ENCODE measurements at places on chromosomes 11 and 22. TPM values are rescaled to one million over a fixed set of nuclear protein-coding genes. Genes with fewer than 3 reads are reported as not detected.

DDTL gene
- 4.1 TPM for total RNA-seq

LGALS12 gene
- total RNA-seq = not detected

- peak; percentile 93 for DNase-seq
Observed at GRCh38 chr11:88337181-88337986, at the start of gene CTSC. TSS of gene CTSC (minus strand) at chr11:88337736. CDS start at chr11:88337672, 64 bp downstream.

- peak; percentile 90 for DNase-seq
Observed at GRCh38 chr22:37229012-37229804, 14.9 kb downstream of the RAC2 start.

GRCh38 chr22:27685970-27686369 lies 115.6 kb downstream of the MN1 start:
- DNase-seq = no peak

DNA sequence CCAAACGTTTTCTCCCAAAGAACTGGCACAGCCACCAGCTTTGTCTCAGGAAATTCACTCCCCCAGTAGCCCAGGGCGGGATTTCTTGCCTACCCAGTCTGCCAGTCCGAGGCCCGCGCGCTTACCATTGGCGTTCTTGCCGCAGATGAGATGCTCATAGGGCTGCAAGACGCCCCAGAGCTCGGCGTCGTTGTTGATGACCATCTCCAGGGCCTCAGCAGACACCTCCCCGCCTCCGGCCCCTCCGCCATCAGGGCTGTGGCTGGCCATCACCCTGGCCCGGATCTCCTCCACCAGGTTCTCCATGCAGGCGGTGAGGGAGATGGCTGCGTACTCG lies 1.3 kb downstream of the ABTB2 start:
- peak; percentile 68 for DNase-seq

- peak; percentile 25 for DNase-seq
Observed at GRCh38 chr22:42202669-42203068, 67.8 kb downstream of the TCF20 start.

DNA sequence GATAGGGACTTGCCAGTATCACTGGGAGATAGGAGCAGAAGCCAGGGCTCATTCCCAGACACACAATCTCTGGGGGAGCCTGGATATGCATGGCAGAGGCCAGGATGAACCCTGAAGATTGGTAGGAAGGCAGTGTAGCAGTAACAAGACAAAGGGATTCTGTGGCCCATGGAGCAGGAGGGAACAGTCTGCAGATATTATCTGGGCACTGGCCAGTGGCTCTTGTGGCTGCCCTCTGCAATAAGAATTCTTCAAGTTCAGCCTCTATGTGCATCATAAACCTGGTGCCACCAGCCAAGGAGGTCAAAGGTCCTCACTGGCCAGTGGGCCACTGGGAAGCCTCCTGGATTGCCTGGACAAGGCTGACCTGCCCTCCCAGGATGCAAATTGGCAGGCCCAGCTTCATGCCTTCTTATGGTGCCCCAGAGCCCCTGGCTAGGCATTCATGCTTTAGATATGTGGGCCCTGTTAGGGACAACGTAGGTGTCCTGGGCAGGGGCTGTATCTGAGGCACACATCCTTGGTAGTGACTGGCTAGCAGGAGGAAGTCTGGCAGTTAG lies 29.2 kb downstream of the KCNQ1OT1 start:
- no peak for DNase-seq

- no peak for DNase-seq
Observed at GRCh38 chr22:38845004-38845740, 1.3 kb upstream of the NPTXR start.

DNA sequence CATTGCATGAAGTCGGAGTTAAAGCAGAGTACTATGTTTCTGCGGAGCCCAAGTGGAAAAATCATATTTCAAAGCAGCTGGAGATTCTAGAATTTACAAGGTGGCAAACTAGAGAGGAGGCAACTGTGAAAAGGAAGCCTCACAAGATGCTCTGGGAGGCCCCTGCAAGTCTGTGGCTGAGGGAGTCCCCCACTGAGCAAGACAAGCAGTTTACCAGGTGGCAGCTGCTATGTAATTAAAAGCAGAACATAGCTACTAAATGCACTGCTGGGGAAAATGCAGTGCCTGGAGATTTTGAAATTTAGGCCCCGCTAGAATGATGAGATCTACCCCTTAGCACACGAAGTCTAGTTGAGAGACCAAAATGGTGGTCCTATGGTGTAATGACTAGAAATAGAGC lies 728.0 kb downstream of the OPCML start:
- no peak for DNase-seq

TSSK2 gene
- not detected for total RNA-seq

- DNase-seq = no peak
Observed at GRCh38 chr22:45224988-45225731, 15.5 kb downstream of the KIAA0930 start.
